HuH-7.5 (cell line): ENCODE measurements at places on chromosomes 3 and 15.

- no peak for DNase-seq
Observed at GRCh38 chr15:85455891-85456290, 75.5 kb downstream of the AKAP13 start.

DNA sequence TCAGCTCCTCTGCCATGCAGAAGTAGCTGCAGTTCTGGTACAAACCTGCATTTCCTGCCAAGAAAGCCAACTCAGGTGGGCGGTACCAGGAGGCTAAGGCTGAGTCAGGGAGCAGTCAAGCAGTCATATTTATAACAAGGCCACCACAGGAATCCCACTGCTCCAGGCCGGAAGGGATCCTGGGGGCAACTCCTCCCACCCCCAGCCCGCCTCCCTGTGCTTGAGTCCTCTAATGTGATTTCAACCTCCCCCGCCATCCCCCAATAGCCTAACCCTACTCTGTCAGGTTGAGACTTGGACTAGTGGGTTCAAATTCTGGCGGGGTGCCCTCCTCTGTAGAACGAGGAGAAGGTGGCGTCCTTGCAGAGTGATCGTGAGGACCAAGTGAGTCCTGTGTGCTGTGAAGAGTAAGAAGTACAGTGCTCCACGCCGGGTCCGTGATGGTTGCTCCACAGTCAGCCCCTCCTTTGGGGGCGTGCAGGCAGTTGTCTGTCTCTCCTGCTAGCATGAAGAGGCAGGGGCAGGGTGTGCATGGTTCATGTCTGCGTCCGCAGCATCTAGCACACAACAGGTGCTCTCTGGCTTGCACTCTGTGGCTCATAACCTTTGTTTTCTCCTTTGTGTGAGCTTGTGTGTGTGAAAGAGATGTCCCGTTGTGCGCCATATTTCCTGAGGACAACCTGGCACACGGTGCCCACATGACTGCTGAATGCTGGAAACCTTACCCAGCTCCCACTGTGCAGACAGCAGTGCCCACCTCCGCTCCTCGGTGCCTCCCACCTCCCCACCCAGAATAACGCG, 78.3 kb downstream of the SMAD6 start:
- no peak for DNase-seq

- peak; percentile 91 for DNase-seq
Observed at GRCh38 chr3:14461748-14462324, 59.4 kb downstream of the SLC6A6 start.

DNA sequence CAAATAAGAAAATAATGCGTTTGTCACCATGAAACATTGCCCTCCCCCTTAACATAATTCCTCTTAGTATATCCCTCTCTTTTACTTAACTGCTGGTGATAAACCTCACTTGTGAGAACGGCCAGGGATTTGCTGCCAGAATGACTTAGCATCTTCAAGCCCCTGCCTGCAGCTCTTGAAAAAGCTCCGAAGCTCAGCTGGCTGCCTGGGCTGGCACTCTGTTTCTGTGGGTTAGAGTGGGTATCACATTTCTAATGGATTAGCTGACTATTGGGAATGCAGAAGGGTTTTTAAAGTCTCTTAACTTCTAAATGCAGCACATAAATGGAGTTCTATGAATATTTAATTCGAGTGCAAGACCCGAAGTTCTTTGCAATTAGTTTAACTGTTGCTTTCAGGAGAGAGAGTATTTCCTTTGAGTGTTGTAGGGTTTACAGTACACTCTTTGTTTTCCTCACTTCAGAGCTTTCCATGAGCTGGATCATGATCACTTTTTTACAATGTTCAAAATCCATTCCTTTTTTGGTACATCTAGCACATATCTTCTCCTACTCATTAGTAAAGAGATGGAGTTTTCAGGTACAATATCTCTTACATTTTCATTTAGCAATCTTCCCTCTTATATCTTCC, 124.7 kb upstream of the RBMS3 start:
- DNase-seq = no peak

GRCh38 chr15:85691350-85692240, 103.1 kb downstream of the KLHL25 start:
- DNase-seq = no peak

GRCh38 chr3:5314897-5315296, 127.4 kb downstream of the EDEM1 start:
- DNase-seq = no peak

- no peak for DNase-seq
Observed at GRCh38 chr3:173588556-173588955, 191.0 kb downstream of the NLGN1 start.

DNA sequence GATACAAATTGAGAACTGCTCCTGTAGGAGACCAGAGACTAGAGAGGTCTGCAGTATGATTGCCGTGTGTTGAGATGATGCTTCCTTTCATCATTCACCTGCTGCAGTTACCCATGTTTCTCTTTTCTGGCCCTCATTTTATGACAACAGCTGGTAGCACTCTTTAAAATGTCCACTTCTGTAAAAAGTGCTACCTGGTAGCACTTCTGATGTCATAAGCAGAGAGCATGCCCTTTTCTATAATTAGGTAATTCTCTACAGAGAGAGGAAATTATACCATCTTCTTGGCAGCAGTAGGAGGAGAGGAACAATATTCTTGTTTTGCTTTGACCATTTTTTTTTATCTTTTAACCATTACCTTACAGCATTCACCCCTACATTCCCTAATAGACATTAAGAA, 123.8 kb downstream of the PPM1L start:
- no peak for DNase-seq

DNA sequence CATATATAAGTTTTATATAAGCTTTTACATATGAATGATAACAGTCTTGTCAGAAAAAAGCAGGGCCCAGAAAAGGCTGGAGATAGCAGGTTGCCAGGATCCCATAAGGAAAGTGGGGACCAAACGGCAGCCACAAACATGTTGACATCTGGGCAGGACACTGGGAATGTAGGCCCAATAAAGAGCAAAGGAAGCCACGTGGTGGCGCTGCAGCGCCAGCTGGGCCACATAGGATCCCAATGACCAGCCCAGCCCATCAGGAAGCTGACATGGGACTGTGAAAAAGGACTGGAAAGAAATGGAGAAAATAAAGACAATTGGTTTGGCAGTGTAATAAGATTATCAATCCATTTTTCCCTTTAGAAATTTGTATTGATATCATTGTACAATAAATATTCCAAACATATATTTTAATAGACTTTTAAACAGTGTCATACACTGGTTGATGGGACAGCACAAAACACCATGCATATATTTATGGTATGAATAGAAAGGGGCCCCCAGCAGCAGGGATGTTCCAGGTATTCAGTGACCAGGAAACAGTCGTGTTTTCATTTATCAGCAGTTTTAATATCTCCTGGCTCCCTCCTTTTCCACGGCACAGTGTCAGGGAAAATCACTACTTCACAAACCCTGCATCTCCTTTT, 89.0 kb upstream of the STRIT1 start:
- DNase-seq = peak; percentile 51

DNA sequence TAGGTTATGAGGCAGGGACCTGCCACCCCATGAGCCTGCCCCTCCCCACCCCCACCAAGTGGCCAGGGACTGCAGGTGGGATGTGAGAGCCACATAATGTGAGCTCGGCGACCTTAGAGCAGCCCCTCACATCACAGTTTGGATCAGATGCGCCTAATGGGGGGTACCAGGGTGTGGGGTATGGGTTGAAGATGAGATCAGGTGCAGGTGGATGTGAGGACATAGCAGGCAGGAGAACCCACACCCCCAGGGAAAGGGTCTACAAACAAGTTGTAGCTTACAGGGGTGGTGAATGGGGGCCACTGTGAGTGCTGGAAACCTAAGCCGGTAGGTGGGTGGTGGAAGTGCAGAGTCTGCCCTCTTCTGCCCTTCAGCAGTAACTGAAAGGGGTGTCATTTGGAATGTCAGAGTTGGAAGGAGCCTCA, 94.0 kb downstream of the CORO2B start:
- no peak for DNase-seq

- DNase-seq = no peak
Observed at GRCh38 chr15:91884606-91885005, 31.1 kb downstream of the SLCO3A1 start.

DNA sequence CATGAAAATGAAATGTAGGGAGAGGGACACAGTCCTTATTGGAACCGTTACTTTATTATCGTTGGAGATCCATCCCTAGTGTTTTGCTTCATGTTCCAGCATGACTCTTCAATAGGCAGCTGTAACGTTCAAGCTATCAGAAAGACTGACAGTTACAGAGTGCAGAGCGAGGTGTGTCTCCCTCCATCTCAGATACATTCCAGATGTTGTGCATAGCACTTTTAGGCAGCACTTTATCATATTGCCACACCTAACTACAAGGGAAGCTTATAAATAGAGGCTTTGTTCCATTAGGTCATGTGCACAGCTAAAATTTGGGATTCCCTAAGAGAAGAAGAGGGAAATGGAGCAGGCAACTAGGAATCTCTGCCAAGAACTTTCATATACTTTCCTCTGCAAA, 1009.6 kb downstream of the ROBO2 start:
- no peak for DNase-seq

DNA sequence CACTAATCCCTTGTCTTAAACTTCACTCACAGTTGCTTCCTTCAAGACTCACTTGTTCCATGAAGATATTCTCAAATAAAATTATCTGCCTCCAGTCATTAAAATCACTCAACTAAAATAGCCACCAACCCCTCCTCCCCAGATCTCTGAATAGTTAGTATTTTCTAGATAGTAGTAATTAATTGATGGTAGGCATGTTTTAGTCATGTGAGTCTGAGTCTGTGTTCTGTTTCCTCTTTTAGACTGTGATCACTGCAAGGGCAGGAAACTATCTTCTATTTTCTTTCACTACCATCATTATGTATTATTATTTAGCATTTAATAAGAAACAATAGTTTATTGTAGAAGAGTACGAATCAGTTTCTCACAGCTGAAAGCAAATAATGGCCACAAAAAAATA, 1080.5 kb downstream of the IGSF11 start:
- no peak for DNase-seq

GRCh38 chr3:153079386-153079785, 82.6 kb upstream of the RAP2B start:
- DNase-seq = no peak

GRCh38 chr15:78438619-78439285, 736 bp downstream of the IREB2 start:
- peak; percentile 58 for DNase-seq

- no peak for DNase-seq
Observed at GRCh38 chr15:69826819-69827175, 270.9 kb downstream of the TLE3 start.

DNA sequence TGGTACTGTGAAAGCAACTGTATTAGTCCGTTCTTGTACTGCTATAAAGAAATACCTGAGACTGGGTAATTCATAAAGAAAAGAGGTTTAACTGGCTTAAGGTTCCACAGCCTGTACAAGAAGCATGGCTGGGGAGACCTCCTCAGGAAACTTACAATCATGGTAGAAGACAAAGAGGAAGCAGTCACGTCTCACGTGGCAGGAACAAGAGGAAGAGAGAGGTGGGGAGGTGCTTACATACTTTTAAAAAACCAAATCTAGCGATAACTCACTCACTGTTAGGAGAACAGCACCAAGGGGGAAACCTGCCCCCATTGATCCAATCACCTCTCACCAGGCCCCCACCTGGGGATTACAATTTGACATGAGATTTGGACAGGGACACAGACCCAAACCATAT, 48.9 kb downstream of the IQGAP1 start:
- no peak for DNase-seq

DNA sequence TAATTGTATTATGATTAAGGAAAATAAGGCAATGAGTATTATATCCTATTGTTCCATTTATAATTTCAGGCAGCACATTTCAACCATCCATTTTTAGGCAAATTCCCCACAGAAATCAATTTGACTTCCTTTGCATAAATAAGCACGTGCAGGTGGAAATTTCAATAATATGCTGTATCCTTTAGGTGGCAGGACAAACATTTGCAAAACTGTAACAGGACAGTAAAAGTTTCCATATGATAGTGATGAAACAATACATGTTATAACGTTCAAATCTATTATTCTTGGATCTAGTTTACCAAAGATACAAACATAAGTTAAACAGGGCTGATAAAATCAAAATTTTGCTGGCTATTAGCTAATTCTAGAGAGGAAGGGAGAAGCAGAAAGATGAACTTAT, 8.5 kb downstream of the UACA start:
- no peak for DNase-seq

- no peak for DNase-seq
Observed at GRCh38 chr3:160545504-160545871, 19.9 kb downstream of the KPNA4 start.

DNA sequence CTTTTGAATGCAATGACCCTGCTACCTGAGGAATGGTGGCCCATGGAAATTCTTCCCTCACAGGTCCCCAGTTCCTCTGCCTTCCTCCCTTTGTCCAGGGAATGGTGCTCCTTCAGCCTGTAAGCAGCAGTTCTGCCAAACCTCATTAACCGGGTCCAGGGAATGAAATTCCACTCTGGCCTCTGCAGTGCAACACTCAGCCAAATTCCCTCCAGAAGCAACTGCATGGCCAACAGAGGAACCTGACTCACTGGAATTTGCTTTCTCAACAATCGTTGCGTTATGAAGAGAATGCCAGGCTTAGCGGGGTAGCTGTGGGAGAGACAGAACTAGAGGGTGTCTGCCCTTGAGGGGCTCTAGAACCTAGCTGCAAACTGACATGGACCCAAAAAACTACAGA, 449.4 kb upstream of the PROK2 start:
- no peak for DNase-seq

GRCh38 chr15:44289259-44289790, 806 bp downstream of the GOLM2 start:
- DNase-seq = no peak

DNA sequence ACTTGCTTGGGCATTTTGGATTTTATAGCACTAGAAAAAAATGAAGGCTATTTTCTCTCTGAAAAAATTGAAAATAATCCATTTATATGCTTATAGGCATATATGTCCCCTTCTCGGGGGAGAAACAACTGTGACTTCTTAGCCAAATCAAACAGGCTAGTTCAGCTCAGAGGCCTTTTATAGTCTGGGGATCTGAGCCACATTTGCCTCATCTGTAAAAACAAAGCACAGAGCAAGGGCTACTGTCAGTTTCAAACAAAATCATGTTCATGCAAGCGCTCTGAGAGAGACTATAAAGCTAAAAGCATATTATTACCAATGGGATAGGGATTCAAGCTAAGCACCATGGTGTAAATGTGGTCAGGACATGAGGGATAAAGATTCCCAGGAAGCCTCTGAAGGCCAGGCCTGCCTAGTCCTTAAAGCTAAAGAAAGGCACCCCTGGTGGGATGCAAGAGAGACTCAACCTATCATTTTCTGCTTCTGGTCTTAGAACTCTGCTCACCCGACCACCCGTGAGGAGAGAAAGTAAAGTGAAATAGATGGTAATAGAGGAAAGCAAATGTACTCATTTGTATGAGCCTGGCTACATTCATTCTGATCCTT, 51.0 kb upstream of the IL12A start:
- DNase-seq = no peak

DNA sequence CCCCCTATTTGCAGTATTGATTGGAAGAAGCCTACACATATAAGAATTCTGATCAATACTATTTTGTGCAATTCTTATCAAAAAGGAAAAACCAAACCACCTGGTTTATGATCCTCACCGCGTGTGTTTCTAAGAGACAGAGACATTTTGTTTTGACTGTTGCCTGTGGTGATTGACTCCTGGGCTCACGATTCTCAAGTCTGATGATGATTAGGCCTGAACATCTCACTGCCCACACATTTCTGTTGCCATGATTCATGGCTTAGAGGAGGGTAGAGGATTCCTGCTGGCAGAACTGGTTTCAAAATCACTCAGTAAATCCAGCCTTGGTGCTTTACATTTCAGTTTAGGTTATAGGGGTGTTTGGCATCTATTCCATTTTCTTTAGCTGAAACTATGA, 88.3 kb upstream of the UBE3A start:
- no peak for DNase-seq
